ENCODE measurements at places on chromosomes 11 and 22. TPM values are rescaled to one million over a fixed set of nuclear protein-coding genes. Genes with fewer than 3 reads are reported as not detected.

The PKP3 gene
- total RNA-seq, result 4.7 TPM

The PAMR1 gene
- 40.1 TPM for total RNA-seq

The APOL6 gene
- total RNA-seq, result 53.9 TPM

The TMEM86A gene
- total RNA-seq, result 1.5 TPM

The CFAP300 gene
- 7.2 TPM for total RNA-seq

The MUC5AC gene
- total RNA-seq, result not detected

The OR8G1 gene
- total RNA-seq, result not detected

The WBP2NL gene
- total RNA-seq, result 2.2 TPM

The NCR3LG1 gene
- total RNA-seq, result 9.1 TPM

The C22orf23 gene
- total RNA-seq, result 0.65 TPM

The OTOG gene
- not detected for total RNA-seq

The OR52H1 gene
- 0.81 TPM for total RNA-seq

The SCYL1 gene
- total RNA-seq, result 116 TPM

The GGT5 gene
- total RNA-seq, result 3.3 TPM

The KRTAP5-11 gene
- not detected for total RNA-seq

The KCNK4 gene
- total RNA-seq, result not detected

The TLCD5 gene
- 6.5 TPM for total RNA-seq

The DRG1 gene
- total RNA-seq, result 63.3 TPM

The GAL3ST3 gene
- total RNA-seq, result not detected

The ANO9 gene
- total RNA-seq, result not detected

The SLC22A9 gene
- not detected for total RNA-seq

The HBB gene
- not detected for total RNA-seq

The ZC3H7B gene
- total RNA-seq, result 120 TPM

The RFPL3 gene
- total RNA-seq, result not detected
